Peyer's patch (tissue), 4 donors: ENCODE measurements at places on chromosomes 3 and 15.
A peak's percentile ranks its signal among the peaks of the same experiment; 100 is the strongest.

DNA sequence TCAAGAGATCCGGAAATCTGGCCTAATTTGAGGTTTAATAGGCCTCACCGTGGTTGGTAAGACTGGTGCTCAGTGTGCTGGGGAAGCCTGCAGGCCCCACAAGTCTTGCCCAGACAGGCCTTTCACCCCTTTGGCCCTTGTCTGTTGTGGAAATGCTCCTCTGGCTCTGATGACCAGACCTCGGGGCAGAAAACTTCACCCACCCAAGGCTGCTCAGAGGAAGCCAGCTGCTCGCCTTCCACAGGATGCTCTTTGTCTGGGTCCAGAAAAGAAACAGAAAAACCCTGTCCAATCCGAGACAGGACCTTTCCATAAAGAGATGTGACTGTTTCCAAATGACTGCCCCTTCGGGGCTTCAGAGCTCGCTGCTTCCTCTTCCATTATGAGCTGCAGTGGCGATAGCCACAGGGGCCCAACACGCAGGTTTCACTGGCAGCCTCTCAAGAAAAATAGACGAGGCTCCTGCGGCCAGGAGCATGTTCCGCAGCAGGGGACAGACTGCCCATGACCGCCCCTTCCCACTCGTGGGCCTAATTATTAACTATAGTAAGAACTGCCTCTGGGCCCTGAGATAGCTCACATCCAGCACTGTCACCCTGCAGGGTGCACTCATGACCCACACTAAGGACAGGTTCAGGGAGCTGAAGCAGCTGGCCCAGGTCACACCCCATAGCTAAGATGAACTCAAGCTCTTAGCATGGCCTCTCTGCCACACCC is 6.8 kb upstream of the SNX22 start:
- DNase-seq: no peak

DNA sequence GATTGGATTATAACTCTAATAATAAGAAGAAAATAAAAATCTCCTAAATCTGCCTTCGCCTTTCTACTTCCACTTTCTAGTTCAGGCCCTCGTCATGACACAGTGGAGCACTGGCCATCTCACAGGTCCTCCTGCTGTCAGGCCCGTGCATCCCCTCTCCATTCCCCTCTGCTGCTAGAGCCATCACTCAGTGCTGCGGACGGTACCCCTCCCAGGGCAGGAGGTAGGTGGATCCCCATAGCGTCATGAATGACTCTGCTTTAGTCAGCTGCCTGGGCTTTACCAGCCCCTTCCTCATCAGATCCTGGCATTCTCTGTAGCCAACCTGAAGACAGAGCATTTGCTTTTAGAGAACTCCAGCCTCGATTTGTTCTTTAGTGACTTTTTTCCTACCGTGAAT is 12.0 kb upstream of the PPP1R2 start:
- DNase-seq: no peak

- DNase-seq: no peak
Observed at GRCh38 chr15:25987638-25988037, 124.5 kb upstream of the ATP10A start.

DNA sequence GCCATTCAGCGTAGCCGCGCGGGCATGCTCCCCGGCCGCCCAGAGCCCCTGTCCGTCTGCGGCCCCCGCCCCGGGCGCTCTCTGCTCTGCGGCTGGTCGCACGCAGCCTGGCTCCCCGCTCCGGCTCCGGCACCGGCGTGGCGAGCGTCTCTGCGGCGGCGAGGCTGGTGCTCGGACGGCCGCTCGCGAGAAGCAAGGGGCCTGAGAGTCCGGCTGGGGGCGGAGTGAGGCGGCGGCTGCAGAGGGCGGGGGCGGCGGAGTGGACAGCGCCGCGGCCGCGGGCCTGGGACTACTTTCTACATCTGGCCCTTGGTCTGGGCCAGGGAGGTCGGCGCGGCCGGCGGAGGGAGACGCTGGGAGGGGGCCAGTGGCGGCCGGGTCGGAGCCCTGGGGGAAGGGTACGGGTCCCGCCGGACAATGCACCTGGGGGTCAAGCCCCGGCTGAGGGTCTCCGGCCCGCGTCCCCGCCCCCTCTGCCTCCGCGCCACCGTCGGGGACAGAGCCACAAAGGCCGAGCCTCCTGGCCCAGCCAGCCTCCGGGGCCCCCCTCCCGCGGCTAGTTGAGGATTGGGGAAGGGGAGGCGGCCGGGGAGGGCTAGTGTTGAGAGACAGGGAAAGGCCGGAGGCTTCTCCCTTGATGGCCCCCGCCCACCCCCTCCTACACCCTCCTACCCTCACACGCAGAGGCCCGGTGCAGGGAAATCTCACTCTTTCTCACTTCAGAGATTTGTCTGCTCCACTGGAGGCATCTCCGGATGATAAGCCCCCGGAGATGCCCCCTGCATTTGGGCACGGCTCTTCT is at the start of gene PRTG:
Gene PRTG, minus strand, starts transcription at position 226 of the 802 bp plus-strand sequence. Its CDS starts 221 bp downstream, at position 5.
- peak; percentile 55 for DNase-seq

DNA sequence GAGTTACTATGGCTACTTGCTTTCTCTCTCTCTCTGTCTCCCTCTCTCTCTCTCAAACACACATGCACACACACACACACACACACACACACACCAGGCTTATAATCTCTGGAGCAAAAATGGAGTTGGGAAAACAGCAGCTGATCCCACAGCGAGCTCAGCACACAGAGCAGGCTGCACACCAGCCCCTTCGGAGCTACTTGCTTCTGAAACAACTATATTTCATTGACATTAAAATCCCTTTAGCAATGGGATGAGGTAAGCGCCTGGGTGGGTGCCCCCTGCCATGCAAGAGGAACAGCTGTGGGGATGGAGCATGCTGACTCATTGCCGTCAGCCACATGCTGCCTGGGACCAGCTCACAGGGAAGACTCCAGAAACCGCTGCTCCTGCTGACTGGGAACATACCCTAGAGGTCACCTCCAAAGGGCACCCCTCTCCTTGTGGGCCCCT is 45.7 kb downstream of the B3GNT5 start:
- DNase-seq: no peak

DNA sequence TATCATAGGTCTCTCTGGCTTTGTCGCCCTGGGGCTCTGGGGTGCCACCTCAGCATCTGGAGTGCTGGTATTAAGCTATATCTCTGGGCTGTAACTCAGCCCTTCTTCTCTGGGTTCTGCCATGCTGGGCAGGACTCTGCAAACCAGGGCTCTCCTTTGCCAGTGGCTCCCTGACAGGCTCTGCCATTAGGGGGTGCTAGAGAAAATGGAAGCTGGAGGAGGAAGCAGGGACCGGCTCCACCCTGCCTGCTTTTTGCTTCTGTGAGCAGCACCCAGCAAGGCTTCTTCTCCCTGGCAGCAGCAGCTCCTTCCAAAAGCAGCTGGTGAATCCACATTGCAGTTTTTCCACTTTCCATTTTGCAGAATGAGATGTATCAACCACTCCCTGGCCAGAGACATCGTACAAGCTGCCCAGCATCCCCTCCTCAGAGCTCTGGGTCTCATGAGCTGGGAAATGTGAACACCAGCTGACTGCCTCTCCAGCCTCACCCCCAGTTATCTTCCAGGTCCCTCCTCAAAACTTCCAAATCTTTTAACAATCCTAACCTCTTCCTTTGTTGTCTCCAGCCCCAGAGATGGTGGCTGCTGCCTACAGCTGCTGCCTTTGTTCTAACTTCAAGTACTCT is 165.0 kb downstream of the ABHD5 start:
- peak; percentile 58 for DNase-seq

DNA sequence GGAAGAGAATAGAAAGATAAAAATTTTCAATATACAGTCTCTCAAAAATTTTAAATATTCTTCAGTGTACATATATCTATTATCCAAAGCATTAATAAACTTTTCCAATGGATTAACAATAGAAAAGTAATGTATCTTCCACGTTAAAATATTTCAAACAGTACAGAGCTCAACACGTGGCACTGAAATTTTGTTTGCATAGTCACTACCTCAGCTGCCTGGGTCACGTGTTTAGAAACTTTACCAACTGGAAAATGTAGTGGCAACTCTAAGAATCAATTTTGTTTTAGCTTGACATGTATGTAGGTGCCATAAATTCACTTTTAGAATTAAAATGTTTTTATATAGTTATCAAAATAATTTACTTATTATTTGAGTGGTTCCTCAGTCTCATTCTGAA is 85.3 kb downstream of the CNTN3 start:
- DNase-seq: no peak

GRCh38 chr3:16596352-16597032 is 8.7 kb downstream of the DAZL start:
- no peak for DNase-seq

DNA sequence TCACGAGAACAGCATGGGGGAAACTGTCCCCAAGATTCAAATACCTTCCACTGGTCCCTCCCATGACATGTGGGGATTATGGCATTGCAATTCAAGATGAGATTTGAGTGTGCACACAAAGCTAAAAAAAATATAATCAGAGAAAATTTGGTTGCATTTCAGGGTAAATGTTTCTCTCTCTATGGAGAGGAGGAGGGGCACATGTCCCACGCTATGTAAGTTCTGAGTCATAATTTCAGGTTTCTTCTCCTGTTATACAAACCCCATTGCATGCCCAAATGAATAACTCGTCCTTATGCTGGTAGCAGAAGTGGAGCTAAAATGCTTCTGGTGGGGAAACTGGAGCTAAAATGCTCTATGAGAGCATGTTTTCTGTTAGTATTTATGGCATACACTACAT is 209.7 kb upstream of the DCBLD2 start:
- DNase-seq: no peak

DNA sequence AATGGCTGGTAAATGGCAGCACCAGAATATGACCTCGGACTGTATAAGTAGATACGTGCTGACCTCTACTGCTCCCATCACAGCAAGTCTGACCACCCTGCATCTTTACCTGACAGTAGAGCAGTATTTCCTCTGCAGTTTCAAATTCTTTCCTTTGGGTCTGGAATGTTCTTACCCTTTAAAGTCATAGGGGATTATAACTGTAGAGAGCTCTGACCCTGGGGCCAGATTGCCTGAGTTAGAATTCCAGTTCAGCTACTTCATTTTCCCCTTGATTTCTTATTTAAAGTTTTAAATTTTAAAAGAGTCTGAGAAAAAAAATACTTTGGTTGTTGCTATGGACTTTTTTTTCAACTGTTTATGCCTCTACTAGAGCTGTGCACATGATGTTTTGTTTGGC is 237.7 kb downstream of the NR1D2 start:
- DNase-seq: no peak

DNA sequence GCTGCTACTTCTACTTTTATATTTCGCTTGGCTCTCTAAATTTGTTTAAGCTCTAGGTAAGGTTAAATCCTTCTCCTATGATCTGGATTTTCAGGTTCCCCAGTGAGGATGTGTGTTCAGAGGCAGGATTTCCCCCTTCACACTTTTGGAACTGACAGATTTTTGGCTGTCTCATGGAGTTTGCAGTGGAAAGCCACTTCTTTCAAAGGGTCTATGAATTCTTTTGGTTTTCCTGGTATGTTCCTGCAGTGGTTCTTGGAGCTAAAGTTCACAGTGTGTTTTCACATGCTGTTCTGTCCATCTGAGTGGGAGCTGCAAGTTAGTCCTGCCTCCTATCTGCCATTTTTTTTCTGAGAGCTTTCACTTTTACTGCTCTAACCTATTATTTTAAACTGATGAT is 21.6 kb upstream of the TIGIT start:
- no peak for DNase-seq

GRCh38 chr15:97576929-97577645 is 383.4 kb upstream of the ARRDC4 start:
- DNase-seq: no peak

- peak; percentile 30 for DNase-seq
Observed at GRCh38 chr15:82810061-82810889, 847 bp downstream of the WHAMM start.

- no peak for DNase-seq
Observed at GRCh38 chr15:60869851-60870250, 359.3 kb downstream of the RORA start.
